ENCODE measurements at places on chromosomes 12 and 14.
A peak's percentile ranks its signal among the peaks of the same experiment; 100 is the strongest.

- peak; percentile 20 for DNase-seq
Measured at GRCh38 chr12:65918021-65918420, 93.7 kb downstream of the HMGA2 start.

- no peak for DNase-seq
Measured at GRCh38 chr14:102079700-102079979, 7.2 kb downstream of the HSP90AA1 start.

- no peak for DNase-seq
Measured at GRCh38 chr12:23731035-23731434, 218.4 kb downstream of the SOX5 start.

DNA sequence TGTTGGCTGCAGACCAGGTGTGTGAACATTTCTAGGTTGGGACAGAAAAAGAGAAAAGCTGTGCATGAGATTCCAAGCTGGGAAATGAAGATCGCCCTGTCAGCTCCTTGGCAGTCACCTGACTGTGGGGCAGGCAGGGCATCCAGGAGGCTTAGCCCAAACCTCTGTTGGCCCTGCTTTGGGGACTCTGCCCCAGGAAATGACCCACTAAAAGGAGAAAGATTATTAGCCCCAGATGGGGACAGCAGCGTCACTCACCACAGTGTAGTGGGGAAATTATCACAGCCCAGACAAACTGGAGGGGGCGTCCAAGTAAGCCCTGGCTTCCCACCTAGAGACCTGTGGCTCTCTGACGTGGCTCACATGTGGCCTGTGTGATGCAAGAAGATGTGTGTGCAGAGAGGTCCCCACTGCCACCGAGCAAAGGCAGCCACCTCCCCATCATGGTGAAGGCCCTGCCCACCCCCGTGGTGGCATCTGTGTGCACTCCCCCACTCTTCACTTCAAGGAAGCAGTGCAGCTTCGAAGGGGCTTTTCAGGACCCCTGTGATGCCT, 39.1 kb downstream of the DIO3 start:
- DNase-seq: no peak

DNA sequence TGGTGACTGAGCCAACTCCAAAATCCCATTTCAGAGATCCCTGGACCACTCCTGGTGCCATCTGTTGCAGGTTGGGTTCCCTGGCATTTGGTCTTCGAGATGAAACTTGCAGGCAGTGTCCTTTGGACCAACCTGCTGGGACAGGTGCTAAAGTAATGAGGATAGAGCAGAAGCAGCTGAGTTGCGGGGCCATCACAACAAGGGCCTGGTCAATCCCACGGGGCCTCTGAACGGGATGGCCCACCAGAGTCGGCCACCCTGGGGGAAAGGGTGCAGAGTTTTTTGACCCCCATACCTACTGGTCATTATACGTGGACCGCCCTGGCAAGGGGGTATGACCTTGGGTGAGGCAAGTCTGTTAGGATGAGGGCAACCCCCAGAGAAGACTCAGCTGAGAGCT, 39.3 kb downstream of the DLK1 start:
- no peak for DNase-seq

Measured in NB4 (cell line).